Left renal pelvis (tissue), 4 donors: ENCODE measurements at places on chromosomes 5 and 9. TPM values are rescaled to one million over a fixed set of nuclear protein-coding genes. Genes with fewer than 3 reads are reported as not detected.

DNA sequence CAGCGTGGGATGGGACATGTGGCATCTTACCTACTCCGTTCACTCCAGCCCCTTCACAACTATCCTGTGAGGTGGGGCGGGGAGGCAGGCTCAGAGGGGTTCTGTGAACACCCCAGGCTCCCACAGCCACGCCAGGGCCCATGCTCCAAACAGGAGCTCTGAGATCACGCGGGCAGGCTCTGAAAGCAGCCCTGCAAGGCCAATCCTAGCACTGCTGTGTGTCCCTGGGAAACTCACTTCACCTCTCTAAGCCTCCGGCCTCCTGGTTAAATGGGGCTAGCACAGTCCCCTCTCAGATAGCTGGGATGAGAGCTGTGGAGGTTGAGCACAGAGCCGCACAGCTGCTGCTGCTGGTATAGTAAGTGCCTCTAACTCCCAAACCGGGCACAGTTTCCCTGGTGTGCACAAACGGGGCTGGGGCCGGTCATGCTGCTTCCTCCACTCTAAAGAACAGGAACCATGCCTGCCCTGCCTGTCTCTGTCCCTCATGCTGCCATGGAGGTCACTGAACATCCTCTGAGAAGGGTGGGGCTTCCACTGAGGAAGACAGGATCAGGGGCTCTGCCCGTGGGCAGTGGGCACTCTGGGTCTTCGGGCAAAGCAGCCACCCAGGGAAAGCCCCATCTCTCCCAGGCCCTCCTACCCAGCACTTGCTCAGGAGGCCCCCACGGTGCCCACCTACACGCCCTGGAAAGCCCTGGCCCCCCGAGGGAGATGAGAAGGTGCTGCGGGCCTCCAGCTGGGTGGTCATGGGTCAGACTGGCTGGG, 13.0 kb upstream of the ASS1 start:
- DNase-seq, result no peak

DNA sequence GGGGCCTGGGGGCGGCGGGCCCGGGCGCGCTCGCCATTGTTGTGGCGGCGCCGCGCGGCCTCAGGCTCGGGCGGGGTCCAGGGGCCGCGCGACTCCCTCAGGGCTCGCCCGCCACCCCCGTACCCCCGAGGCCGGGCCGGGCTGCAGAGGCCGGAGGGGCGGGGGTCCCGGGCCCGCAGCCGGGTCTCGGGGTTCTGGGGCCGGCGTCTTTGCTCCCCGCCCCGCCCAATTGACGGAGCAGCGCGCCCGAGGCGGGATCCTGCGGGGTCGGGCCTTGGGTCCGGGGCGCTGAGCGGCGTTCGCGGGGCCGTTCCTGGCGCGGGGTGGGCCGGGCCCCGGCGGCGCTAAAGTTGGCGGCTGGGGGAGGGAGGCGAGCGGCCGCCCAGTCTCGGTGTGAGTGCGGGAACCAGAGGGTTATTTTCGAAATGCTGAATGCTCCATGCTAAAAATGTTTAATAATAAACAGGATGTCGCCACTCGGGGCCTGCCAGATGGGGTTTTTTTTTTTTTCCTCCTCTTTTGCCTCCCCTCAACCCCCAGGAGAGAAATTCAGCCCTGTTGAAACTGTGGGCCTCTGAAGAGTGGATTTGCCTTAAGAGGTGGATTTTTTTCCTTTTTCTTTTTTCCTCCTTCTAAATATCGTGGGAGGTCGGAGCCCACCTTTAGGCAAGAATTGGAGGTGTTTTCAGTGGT, 724 bp downstream of the PRRC2B start:
- DNase-seq, result no peak

GRCh38 chr9:117073539-117074341, 341.1 kb downstream of the ASTN2 start:
- DNase-seq, result no peak

DNA sequence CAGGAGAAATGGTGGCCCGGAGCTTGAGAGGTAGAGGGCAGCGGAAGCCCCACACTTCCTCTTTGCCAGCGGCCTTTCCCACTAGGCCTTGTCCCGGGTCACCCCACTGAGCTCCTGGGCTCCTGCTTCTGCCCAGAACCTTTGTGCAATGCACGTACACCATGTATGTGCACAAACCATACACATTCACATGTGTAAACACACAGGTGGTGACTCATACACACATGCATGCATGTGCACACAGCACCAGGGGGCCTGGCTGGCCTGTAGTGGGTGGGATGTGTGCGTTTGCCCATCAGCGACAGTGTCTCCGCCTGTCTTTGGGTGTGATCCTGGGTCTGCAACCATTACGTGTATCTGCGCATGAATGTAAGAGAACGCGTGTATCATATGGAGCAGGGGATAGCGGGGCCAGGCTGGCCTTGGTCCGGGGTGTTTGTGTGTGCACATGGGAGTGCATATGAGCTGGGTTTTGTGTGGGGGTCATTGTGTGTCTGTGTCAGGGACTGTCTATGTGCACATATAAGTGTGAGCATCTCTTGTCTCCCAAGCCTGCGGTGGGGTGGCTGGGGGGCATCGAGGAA, 43.7 kb downstream of the PSD2 start:
- no peak for DNase-seq

FYB1 gene
- polyA plus RNA-seq, result 4.5 TPM

OR1J2 gene
- not detected for polyA plus RNA-seq

SPATA31C1 gene
- 0.63 TPM for polyA plus RNA-seq

HRCT1 gene
- polyA plus RNA-seq, result not detected

CXCL14 gene
- polyA plus RNA-seq, result 48.1 TPM

SLC6A18 gene
- 0.11 TPM for polyA plus RNA-seq
